ENCODE measurements at places on chromosomes 7 and 10.

DNA sequence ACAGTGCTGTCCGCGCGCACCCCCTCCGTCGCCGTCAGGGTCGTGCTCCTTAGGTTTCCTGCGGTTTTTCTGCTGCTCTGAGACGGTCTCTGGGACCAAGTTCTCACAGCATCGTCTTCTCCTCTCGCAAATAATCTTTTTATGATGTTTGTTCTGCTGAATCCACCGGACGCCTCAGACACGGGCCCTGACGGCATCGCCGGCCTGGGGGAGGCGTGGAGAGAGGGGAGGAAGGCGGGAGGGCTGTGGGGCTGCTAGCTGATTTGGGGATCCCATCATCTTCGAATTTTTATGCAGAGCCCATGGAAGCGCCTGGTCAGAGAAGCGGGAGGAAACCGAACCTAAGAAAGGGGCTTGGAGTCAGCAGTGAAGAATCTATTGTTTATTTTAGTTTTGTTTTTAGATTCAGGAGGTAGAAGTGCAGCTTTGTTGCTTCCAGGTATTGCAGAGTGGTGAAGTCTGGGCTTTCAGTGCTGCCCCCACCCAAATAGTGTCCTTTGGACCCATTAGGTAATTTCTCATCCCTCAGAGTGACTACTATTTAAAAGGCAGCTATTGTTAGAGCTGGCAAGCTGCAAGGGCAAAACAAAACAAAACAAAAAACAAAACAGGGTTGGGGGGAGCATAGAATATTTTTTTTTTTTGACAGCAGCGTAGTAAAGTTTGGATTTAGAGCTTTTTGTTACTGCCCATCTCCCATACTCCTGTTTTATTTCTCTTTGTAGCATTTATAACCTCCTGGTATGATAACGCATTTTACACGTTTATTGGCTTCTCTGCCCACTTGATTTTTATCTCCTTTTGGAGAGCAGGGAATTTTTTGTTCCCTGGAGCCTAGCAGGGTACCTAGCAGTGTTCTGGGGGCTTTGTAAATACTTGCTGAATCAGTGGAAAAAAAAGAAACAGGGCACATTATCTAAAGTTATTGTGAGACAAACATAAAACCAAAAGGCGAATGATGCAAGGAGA is 92.6 kb downstream of the SPAG6 start:
- DNase-seq, result no peak

- DNase-seq, result no peak
These were observed 1.8 kb downstream of the GSTO1 start for GRCh38 chr10:104256335-104256961.

- no peak for DNase-seq
These were observed 75.0 kb downstream of the LANCL2 start for GRCh38 chr7:55440040-55440690.

DNA sequence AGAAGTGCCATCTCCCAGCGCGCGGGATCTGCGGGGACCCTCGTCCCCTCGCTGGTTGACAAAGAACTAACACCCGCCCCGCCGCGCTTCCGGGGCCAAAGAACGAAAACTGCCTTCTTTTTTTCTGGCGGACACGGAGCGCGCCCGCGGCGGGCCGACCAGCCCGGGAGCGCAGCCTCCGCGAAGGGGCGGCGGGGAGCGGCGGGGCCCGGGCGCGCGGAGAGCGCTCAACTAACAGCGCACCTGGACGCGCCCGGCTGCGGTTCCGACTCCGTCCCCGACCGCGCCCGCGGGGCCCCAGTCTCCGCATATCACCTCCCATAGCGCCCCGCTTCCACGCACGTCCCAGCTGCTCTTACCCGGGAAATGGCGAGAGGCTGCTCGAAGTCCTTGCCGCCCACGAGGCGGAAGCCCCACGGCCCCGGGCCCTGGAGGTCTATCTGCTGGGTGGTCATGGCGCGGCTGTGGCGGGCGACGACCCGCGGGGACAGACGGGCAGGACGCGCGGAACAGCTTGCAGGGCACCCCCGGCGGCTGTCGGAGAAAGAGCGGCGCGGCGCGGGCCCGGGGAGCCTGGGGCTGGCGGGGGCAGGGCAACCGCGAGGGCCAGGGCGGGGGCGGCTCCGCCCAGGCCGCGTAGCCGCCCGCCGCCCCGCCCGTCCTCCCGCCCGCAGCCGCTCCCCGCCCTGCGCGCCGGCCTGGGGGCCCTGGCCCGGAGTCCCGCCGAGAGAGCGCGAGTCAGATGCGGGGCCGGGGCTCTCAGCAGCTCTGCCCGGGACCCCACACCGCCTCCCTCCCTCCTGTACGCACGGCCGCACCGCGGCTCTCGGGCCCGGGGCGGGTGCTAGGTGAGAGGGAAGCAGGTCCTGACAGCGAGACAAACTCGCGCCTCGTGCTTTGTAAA is at the start of gene PDLIM1:
Gene PDLIM1, minus strand, starts transcription at position 543 of the 904 bp plus-strand sequence. Its CDS starts 88 bp downstream, at position 455.
- DNase-seq, result peak; percentile 18

GRCh38 chr7:17055596-17055995 is 173.8 kb upstream of the AGR3 start:
- no peak for DNase-seq

- no peak for DNase-seq
These were observed 319.0 kb upstream of the FZD1 start for GRCh38 chr7:90945104-90945787.

DNA sequence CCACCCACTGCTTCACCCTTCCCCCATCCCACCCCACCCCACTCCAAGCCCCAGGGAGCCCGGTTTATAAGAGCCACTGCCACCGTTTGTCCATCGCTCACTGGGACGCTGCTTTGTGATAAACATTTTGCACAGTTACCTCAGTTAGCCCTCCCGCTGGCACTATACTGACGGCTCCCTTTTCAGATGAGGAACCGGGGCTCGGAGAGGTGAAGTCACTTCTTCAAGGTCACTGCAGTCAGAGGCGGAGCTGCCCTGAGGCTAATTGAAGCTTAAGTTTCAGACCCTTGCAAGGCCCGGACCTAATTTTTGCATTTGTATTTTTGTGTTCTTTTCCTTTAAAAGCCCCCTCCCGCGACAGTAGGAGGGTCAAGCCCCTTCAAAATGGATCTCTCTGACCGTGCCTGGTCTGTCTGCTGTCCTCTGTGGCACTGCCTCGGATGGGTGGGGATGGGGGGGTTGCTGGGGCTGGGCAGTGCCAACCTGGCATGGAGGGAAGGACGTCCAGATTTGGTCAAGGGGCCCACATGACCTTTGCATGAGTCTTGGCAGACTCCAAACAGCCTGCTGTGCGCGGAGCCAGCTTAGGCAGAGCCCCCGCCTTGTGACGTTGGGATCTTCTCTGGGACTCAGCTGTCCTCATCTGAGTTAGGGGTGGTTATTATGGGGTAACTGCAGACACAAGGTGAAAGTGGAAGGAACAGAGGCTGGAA is 17.7 kb upstream of the NODAL start:
- no peak for DNase-seq

DNA sequence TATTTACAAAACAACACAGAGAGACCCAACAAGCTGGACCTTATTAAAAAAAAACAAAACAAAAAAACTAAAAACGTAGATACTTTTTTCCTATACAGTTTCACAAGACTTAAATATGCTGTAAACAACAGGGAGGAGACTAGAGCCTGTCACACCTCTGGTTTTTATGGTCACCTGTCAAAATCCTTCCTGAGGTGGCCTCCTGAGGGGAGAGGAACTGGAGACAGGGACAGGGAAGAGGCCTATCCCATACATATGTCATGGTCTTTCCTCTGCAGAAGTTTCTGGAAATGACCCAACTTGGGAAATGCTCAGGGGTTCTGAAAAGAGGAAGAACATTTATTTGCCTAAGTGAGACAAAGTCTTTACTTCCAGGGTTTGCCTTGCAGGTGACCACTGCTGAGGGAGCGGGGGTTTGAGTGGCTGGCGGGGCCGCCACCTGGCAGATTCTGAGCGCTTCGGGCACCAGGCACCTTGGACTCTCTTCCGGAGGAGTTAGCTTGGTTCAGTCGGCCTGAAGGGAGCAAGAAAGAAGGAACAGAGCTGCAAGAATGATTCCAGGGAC is 18.3 kb downstream of the CPA1 start:
- DNase-seq, result no peak

GRCh38 chr7:146661435-146661834 is 544.8 kb downstream of the CNTNAP2 start:
- DNase-seq, result no peak

- no peak for DNase-seq
These were observed 8.8 kb upstream of the FGL2 start for GRCh38 chr7:77208416-77208815.

- DNase-seq, result no peak
These were observed 38.5 kb downstream of the AMZ1 start for GRCh38 chr7:2726316-2727018.

DNA sequence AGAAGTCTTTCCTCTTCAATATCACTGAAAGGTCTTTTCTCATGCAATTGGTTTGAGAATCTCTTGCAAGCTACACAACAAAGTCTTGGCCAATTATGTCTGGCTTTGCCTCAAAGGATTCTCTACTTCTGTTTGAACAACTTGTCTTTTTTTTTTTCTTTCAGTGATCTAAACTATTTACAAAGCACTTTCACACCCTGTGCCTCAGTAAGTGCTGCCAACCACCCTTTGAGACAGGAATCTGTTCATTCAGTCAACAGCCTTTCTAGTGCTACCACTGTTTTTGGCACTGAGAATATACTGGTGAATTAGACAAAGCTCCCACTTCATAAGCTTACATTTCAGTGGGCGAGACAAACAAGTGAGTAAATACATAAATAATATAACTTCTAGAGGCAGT is 26.9 kb upstream of the SDK1 start:
- DNase-seq, result no peak

DNA sequence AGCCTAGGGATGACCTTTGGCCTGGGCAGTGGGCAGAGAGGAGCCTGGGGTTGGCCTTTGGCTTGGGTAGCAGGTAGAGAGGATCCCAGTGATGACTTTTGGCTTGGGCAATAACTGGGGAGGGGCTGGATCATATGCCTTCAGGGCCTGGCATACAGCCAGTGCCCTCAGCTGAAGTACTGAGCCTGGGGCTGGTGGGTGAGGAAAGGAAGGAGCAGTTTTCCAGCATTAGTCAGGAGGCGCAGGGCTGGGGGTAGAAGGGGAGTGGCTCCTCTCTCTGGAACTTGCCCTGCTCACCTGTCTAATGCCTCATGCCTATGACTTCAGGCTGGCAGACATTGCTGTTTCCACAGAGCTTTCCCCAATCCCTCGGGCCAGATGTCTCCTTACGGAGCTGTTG is 15.2 kb upstream of the COMTD1 start:
- DNase-seq, result no peak

DNA sequence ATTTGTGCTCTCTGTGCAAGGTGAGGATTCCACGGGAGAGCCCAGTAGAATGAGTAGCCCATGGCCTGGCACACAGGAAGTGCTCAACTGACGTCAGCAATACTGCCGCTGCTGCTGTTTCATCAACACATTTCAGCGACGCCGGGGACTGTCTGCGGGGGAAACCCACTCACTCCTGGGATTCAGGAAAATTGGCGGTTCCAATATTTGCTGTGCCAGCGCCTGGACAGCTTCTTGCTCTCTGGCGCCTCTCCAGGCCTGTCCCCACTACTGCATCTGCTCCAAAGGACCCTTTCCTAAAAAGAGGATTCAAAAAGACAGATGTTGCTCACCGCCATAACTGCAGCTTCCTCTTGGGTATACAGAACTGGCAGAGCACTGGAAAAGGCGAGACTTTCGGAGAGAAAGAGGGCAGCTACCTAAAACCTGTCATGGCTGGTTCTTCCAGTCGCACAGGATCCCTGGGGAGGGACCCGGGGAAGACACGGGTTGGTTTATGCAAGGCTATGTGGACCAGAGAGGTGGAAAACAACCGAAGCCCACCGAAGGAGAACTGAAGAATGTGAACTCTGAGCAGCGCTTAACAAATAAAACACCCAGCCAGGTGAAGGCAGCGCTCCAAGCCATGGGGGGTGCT is 39.7 kb upstream of the ENO4 start:
- no peak for DNase-seq

GRCh38 chr10:110827875-110828274 is 43.9 kb upstream of the PDCD4 start:
- no peak for DNase-seq

DNA sequence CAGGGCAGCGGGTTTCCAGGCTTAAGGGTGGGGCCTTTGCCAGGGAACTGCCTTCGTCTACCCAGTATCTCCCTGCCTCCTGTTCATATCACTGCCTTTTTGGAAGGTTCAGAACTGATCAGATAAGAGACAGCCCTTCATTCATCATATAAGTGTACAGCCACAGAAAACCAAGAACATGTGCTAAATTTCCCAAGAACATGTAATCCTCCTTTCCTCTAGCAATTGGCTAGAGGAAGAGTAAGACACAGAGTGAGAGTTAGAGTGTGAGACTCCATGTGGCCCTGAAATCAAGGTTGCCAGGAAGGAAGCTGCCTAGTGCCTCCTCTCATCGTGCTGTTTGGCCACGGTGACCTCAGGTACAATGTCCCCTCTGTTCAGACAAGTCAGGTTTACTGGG is 770.9 kb downstream of the TNS3 start:
- DNase-seq, result no peak

GRCh38 chr7:128743112-128743772 is 4.1 kb downstream of the CALU start:
- no peak for DNase-seq

DNA sequence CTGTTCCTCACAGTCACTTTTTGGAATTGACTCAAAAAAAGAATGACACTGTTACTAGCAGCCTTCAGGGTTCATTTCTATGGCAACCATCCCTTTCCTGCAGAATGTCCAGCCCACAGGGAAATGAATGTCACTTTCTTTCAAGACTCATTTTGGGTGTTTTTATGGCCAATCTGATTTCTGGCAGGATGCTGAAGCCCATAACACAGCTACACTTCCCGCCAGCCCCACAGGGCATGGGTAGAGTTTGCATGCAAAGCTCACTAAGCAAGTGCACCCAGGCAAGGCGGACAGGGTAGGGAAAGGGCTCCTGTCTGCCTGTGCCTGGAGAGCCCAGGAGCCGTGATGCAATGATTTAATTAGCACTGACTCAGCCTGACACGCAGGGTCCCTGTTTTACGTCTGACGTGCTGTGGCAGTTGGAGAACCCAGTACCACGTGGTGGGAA is 26.1 kb upstream of the GPAM start:
- no peak for DNase-seq

DNA sequence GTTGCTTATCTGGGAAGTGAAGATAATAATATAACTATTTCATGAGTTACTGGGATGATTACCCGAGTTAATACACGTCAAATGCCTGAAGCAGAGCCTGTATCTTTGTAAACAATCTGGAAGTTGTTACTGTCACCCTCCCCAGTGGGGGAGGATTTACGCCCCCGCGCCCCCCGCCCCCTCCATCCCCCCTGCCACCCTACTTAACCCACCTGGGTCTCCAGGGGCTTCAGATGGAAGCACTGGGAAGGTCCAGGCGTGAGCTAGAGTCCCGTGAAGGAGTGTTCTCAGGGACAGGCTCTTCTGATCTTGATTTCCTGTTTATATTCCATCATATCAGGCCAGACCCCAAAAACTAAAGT is 691 bp upstream of the PPA1 start:
- no peak for DNase-seq

GRCh38 chr10:125661431-125661940 is 21.5 kb downstream of the TEX36 start:
- DNase-seq, result no peak

- no peak for DNase-seq
These were observed 233.2 kb upstream of the MBL2 start for GRCh38 chr10:53005612-53006345.

- no peak for DNase-seq
These were observed 52.4 kb upstream of the TNRC18 start for GRCh38 chr7:5476001-5476400.
